Stomach (tissue), 19 donors: ENCODE measurements at places on chromosomes 1 and 21. TPM values are rescaled to one million over a fixed set of nuclear protein-coding genes. Genes with fewer than 3 reads are reported as not detected.
A peak's percentile ranks its signal among the peaks of the same experiment; 100 is the strongest.

DNA sequence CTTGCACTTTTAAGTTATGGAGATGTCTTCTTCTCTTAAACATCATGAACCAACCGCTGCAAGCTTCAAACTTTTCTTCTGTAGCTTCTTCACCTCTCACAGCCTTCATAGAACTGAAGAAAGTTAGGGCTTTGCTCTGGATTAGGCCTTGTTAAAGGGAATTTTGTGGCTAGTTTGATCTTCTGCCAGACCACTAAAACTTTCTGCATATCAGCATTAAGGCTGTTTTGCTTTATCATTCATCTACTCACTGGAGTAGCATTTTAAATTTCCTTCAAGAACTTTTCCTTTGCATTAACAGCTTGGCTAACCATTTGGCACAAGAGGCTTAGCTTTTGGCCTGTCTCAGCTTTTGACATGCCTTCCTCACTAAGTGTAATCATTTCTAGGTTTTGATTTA lies 43.0 kb upstream of the RGL1 start:
- no peak for DNase-seq

DNA sequence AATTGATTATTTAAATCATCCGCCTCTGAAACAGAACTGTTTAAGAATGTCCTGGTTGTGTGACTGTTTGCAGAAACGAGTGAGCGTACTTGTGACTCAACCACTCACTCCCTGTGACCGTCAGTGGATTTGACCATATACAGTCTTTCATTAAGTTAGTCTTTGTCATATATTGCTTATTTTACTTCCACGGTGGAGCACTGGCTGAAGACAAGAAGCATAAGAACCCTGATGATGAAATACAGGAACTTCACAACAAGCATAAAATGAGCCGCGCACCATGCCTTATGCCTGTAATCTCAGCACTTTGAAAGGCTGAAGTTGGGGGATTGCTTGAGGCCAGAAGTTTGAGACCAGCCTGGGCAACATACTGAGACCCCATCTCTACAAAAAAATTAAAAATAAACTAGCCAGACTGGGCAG lies 194.0 kb downstream of the TOMM20 start:
- DNase-seq: no peak

DNA sequence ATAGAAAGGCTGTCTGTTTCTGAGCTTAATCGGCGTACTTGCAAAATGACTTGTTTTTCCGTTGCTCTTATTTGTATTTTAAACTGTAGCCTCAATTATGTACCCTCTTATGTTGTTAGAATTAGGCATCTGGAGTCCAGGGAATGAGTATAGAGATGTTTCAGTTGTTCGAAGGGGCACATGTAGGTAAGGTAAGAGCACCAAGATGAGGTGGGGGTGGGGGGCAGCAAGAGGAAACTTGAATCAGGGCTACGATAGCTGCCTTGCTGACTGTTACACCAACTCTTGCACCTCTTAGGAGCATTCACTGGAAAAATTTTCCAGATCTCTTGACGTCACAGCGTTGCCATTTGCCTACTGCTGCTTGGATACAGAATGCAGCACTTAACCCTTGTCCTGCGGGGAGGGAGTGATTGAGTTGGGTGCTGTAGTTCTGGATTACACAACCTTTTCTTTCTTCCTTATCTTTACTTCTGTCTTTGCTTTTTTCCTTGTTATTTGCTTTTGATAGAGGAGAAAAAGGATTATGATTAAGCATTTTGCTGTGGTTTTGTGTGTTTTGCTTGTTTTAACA lies 3.2 kb downstream of the ATP1B1 start:
- DNase-seq: peak; percentile 87

DNA sequence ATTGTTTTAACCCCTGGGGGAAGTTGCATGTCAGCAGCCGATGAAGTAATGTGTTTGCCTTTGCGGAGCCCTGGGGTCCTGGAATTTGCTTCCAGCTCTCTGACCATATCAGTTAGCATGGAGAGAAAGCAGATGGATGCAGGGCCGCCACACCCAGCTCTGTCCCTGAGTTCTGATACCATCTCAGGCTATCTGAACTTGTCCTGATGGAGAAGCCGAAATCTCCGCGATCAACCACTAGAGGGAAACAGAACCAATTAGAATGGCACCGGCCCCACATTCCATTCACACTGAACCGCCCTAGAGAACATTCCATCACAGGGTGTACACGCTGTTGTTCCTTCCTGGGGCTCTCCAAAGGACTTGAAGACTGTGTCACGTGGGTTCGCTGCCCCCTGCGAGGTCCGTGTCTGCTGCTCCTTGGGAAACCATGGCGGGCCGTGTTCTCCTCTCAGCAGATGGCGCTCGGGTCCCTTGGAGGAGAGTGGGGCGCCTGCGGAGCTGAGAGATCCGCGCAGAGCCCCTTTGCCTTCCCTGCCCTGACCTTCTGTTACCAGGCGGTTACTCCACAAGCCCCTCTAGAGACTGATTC lies 75.4 kb downstream of the ABCA4 start:
- DNase-seq: peak; percentile 83

DNA sequence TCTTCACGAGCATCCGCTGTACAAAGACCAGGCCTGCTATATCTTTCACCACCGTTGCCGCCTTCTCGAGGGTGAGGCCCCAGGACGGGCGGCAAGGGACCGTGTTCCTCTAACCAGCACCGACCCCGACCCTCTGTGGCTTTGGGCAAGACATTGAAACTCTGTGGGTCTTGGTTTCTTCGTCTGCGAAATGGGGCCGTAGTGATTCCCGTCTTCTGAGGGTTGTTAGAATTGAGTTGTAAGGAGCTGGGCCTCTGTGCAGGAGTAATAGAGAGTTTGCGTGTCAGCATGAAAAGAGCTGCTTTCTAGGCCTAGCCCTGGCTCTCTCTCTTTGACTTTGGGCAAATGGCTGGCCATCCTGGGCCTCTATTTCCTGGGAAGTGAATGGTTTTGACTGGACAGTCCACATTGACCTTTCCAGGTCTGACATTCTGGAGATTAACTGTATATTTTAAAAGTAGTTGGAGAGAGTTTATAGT lies 591 bp downstream of the MRPL37 start:
- DNase-seq: no peak

DNA sequence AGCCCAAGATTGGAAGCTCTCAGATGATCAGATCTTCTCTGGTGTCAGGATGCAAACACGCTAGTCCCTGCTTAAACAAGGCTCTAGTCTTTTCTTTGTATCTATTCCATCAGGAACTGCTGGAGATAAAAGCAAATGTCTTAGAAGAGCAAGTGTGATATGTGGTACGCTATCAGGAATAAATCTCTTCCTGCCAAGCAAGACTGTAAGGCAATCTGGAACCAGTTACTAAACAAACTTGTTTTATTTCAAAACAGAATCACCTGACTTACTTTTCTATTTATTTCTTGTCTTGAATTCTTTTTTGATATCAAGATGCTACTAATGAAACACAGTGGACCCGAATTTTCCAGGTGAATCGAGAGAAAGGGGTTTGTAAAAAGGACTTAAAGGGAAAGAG lies 139.9 kb upstream of the ZNF644 start:
- DNase-seq: no peak

GRCh38 chr1:43184388-43184787 lies 12.3 kb downstream of the CFAP57 start:
- no peak for DNase-seq

Gene FMO3
- 7.0 TPM for polyA plus RNA-seq

Gene CYYR1
- polyA plus RNA-seq: 5.4 TPM

Gene LAMC1
- polyA plus RNA-seq: 16.4 TPM

DNA sequence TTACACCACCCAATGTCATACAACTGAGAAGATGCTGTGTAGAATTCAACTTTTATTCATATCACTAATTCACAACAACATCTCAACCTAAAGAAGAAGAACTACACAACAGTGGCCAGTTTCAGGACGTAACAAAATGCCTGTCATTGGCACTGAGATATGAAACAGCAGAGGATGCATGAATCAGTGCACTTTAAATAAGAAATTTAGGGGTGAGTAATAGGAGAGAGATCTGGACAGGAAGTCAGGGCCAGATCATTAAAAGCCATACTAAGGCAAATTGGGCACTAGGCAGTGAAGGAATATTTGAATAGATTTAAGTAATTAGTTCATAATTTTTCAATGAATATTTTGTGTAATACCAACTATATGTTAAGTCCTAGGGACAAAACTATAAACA lies 510.5 kb downstream of the PLPP3 start:
- no peak for DNase-seq

Gene CADM3
- polyA plus RNA-seq: 2.9 TPM

Gene XCL1
- not detected for polyA plus RNA-seq

Gene GPR157
- polyA plus RNA-seq: 0.15 TPM

DNA sequence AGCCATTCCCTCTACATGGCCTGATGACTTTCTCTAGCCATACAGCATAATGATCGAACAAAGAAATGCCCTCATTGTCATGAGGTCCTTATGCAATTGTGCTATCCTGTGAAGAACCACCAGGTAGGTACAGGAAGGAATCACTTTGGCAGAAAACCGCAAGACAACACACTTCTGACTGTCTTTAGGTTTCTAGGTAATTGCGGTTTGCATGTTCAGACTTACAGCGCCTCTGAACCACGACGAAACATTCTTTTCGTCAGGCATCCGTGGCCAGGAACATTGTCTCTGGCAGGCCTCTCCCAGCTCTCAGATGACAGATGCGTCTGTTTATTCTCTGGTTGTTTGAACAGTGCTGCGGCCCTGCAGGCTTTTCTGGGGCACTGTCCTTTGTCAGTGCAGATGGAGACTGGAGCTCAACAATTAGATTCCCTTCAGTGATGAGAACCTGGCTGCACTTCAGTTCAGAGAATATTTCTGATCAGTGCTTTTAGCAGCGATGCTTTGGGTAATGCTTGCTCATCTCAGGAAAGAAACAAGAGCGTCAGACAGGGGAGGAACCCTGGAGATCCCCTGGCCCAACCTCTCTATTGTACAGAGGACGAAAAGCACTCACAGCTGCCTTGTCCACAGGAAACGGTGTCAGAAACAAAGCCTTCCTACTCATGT lies 63.4 kb downstream of the B3GALT5 start:
- peak; percentile 86 for DNase-seq

DNA sequence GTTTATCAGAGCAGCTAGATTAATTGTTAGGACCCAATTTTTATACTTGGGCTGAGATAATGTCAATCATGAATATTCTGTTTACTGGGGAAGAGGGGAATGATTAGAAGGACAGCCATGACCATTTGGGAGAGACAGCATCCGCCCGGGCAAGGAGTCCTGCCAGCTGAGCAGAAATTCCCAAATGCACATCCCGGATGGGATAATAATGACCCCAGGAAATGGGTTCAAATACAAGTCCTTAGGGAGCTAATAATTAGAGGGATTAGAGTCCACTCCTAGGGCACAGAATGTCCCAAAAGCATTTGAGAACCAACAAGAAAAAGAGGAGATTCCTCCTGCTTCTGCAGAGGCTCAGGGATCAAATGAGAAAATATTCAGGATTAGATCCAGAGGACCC lies 115.9 kb downstream of the LRRC53 start:
- DNase-seq: no peak

- no peak for DNase-seq
These were observed 12.3 kb upstream of the NFASC start for GRCh38 chr1:204858363-204858821.

DNA sequence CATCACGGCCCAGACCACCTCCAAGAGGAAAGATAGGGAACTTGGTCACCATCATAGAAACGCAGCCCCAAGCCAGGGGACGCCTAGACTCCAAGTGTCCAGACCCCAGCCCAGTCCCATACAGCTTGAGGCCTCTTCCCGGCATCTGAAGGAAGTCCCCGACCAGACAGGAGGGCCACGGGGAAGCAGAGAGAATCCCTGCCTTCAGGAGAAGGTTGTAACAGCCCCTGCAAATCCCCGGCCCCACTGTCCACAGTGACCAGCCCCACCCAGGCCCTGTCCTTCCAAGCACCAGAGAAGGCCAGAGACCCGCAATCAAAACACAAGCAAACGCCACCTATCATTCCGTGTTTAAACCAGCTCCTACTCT lies 1.7 kb downstream of the SLC19A1 start:
- DNase-seq: peak; percentile 24

GRCh38 chr1:47663286-47663685 lies 225.4 kb downstream of the FOXD2 start:
- DNase-seq: no peak

- DNase-seq: no peak
These were observed 194.0 kb downstream of the C1orf94 start for GRCh38 chr1:34370748-34371147.

- no peak for DNase-seq
These were observed 2.4 kb downstream of the PARP1 start for GRCh38 chr1:226405411-226405988.

GRCh38 chr1:113780374-113781146 lies 21.3 kb upstream of the PHTF1 start:
- no peak for DNase-seq

DNA sequence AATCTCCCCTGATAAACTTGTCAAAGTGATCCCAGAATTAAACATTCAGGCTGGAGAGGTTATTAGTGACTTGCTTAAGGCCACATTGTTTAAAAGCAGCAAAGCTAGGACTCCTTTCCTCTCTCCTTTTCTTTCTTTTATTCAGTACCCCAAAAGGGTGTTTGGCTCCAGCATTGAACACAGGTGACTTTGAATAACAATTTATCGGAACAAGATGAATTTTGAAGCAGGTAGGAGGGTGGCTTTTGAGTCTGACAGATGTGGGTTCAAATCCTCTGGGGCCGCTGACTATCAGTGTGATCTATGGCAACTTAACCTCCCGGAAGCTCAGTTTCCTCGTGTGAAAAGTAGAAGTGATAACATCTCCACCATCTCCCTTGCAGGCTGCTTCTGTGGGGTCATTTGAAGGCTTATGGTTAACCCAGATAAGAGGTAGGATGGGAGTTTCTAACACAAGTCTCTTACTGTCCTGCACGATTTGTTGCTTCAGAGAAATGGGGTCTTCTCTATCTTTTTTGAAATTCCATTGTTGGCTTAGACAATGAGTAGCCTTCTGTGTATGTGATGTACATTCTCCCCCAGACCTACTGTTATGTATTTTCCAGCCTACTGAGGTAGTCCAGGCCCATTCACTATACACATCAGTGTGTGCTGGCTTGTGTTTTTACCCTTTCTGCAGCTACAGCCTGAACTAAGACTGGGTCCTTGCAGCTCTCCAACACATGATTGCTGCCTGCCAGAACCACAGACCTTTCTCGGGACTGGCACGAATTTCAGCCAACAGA lies 29.0 kb downstream of the JUN start:
- DNase-seq: no peak

- no peak for DNase-seq
These were observed 86.4 kb downstream of the FAM78B start for GRCh38 chr1:166080277-166080966.

- DNase-seq: peak; percentile 35
These were observed 2.4 kb downstream of the ARID1A start for GRCh38 chr1:26697978-26698849.
